ENCODE measurements at places on chromosomes 12 and 14.

DNA sequence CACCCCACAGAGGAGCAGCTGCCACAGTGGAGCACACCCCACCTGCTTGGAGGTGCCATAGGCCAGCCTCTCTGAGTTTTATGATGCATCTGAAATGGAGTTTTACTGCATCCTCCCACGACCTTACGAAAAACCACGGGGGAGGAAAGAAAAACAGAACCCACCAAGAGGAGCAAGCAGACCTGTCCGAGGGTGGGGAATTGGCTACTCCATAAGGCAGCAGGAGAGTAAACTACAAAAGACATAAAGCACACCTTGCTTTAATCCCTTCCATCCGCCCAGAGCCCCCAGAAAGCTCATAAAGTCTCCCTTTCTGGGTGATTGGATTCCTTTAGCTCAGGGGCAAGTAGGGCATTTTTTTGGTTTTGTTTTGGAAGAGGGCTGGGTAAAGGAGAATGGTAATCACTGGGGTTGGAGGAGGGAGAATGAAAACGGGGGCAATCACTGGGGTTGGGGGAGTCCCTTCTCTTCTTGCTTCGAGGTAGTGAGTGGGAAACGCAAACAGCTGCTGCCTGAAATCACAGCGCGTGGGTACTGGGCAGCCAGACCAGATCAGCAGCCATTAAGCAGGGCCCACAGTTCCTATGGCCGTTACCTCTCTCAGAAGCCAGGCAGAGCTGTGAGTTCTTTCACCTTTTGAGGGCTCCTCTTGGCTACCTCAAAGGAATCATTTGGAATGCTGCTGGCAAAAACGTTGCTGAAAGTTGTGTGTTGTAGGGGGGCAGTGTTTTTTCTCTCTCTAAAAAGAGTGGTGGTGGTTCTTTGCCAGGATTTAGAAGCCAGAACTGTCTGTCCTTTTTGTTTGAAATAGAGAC is 433.6 kb downstream of the ZFP36L1 start:
- no peak for DNase-seq

DNA sequence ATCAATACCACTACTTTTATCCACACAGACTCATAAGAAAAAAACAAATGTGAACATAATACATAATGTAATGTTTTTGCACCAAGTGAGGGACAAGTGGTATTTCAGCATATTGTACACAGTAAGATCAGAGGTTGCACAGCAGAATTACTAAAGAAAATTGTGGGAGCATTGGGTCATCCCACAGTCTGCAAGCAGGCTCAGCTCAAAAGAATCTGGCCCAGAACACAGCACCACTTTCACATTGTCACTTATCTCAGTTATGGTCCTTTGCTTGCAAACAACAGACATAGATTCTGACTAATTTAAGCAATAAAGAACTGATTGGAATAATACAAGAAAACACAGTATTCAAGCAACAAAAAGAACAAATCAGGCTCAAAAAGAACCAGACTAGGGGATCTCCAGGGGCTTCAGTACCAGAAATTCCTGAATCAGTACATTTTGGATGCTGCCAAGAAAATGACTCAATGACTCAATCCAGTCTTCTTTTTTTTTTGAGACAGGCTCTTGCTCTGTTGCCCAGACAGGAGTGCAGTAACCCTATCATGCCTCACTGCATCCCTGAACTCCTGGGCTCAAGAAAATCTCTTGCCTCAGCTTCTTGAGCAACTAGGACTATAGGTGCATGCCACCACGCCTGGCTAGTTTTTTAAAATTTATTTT is 42.9 kb upstream of the EEA1 start:
- DNase-seq, result no peak

DNA sequence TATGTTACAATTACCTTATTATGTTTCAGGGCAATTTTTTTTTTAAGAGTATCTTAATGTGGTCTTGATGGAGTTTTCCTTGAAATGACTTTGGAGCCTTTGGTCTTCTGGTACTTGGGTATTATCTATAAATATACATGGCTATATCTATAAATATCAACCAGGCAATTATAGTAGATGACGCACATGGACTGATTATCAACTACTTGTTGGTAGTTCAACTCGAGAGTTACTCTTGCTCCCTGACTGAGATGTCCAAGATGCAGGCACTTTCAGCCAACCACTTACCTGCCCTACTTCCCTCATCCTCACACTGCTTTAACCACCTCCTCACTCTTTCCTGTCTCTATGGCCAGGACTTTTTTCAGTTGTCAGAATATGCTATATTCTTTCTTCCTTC is 85.4 kb downstream of the NTN4 start:
- no peak for DNase-seq

- no peak for DNase-seq
Measured at GRCh38 chr12:51672334-51672733, 81.3 kb downstream of the SCN8A start.

DNA sequence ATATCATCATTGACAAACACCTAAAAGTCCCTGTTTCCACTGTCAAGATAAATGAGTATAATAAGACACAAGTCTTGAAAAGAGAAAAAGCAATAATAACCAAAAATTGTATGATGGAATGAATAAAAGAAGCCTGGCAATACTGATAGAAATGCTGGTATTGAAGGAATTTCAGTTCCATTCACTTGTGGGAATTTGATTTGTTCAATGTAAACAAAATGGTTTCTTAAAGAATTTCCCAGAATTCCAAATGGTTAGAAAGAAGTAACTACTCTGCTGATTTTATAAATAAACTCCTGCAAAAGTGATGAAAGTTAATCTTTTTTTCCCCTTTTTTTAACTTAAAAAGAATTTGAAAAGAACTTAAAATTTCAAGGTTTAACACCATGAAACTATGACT is 129.9 kb upstream of the PDZRN4 start:
- no peak for DNase-seq

GRCh38 chr12:3491938-3492792 is 1.2 kb downstream of the PRMT8 start:
- peak; percentile 14 for DNase-seq

DNA sequence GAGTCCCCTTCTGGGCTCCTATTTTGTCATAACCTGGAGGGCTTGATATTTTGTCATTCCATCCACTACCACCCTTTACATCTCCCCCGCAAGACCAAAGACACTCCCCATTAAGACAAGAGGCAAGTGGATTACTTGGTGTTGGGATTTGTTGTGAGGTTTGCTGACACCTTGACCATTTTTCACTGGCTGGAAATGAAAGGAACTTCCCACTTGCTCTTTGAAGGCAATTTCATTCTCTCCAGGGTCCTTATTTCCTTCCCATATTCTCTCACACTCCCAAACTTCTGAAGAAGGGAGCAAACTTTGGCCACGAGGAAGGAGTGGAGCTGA is 14.9 kb downstream of the AGAP2 start:
- no peak for DNase-seq

- DNase-seq, result no peak
Measured at GRCh38 chr12:20368651-20369304, 441 bp downstream of the PDE3A start.

DNA sequence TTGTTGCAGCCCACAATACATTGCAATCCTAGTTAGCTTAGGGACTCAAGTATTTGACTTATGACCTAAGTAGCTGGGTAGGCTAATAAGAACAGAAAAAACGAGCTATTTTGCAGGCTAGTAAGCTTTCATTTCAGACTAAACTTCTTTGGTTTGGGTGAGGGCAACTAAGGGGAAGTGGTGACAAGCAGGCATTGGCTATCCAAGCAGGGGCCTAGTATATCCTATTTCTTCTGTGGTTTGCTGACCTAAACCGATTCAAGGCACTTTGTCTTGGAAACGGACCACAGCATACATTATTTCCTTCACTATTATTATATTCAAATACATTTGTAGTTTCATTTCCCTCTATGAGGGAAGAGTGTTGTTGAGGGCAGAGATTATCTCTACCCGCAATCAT is 21.6 kb upstream of the SLC5A8 start:
- DNase-seq, result no peak

DNA sequence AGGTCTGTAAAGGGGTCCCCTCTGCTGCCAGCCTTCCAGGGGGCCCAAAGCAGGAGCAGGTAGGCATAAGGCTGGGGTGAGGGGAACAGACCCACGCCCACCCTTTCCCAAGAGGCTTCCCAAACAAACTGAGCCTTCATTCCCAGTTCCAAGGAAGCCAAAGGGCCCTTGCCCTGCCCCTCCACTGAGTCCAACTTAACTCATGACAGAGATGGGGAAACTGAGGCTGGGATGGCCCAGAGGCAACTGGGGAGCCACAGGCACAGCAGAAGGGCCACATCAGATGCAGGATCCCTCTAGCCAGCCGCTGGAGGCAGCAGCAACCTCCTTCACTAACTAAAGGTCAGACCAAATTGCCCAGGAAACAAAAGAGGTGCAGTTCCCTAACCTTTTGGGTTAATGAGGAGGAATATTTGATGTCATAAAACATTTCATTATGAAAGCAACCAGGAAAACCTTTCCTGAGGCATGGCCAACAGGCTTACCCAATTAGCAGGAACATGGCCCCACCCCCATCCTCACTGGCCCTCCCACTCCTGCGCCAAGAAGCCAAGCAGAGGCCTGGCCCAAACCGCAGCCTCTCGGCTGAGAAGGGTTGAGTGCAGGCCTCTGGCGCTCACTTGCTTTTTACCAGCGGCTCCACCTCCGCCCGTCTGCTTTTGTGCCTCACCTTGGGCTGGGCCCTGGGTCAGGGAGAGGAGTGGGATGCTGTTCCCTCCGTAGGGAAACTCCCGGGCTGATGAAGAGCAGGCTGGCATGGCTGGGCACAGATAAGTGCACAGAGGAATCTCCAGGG is 293.5 kb upstream of the RTL1 start:
- DNase-seq, result no peak

DNA sequence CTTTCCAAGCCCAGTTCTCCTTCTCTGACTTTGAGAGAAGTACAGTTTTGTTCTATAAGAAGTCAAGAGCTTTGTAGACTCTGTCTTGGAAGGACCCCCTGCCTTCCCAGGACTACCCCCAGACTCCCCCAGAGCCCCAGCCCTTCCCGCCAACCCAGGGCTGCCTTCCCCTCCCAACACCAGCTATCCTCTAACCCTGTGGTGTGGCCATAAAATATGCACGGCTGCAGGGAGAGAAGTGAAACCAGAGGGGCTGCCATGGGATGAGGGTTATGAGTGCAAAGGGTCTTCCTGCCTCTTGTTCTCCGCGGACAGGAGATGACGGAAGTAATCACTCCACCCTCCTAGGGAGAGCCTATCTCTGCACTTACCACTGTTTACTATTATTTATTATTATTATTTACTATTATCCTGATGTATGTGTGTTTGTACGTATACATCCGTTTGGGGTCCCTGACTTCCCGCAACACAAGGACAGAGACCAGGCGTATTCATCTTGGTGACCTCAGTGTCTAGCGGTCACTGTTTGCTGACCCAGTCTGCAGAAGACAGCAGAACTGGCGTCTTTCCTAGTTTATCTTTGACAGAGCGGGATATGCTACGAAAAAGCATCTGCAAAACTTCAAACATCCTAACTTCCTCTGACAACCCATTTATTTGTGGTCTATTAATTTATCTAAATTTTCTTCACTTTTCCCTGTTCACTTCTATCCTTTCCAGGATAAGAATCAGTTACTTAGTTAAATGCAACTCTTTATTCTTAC is 3.5 kb upstream of the SCNN1A start:
- no peak for DNase-seq

- no peak for DNase-seq
Measured at GRCh38 chr14:44712024-44712815, 205.1 kb upstream of the FSCB start.

GRCh38 chr14:92590941-92591340 is 77.4 kb downstream of the RIN3 start:
- no peak for DNase-seq

DNA sequence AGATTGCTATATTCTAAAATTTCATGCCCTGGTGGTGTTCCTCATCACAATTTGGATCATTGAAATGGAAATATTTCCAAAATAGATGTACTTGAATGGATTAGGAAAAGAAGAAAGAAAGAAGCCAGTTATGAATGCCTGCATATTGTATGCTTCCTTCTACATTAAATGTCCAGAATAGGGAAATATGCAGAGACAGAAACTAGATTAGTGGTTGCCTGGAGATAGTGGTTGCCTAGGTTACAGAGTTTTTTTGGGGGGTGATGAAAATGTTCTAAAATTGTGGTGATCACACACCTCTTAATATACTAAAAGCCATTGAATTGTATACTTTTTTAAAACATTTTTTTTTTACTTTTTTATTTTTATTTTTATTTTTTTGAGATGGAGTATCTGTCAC is 18.0 kb downstream of the TUBA1A start:
- no peak for DNase-seq

DNA sequence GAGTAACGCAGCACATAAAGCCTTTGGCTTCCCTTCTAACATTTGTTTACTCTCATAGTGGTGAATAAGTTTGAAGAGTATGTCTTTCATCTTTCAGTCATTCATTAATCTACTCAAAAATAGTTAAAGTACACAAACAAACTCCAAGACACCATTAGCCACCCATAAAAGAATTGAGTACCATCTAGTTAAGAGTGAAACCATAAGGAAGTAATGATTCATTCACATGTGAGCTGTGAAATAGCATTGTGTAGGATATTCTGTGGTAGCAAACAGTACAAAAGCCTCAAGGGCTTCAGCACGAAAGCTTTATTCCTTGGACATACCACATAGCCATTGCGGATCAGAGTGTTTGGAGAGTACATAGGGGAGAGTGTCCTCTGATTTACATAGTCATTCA is 13.9 kb downstream of the SYT1 start:
- DNase-seq, result no peak

GRCh38 chr12:58592475-58593207 is 327.7 kb downstream of the LRIG3 start:
- no peak for DNase-seq

- no peak for DNase-seq
Measured at GRCh38 chr12:29270446-29270845, 110.5 kb downstream of the ERGIC2 start.

GRCh38 chr14:54975856-54976255 is 51.0 kb downstream of the WDHD1 start:
- DNase-seq, result no peak

GRCh38 chr14:36955376-36955775 is 217.0 kb downstream of the SLC25A21 start:
- no peak for DNase-seq

DNA sequence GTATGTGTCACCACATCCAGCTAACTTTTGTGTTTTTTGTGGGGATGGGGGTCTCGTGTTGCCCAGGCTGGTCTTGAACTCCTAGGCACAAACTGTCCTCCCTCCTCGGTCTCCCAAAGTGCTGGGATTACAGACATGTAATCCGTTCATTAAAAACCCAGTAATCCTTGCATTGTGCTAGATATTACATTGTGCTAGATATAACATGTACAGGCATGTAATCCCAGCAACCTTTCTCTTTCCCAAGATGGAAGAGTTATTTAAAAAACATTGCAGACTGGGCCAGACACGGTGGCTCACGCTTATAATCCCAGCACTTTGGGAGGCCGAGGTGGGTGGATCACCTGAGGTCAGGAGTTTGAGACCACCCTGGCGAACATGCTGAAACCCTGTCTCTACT is 19.7 kb downstream of the ELK3 start:
- no peak for DNase-seq

DNA sequence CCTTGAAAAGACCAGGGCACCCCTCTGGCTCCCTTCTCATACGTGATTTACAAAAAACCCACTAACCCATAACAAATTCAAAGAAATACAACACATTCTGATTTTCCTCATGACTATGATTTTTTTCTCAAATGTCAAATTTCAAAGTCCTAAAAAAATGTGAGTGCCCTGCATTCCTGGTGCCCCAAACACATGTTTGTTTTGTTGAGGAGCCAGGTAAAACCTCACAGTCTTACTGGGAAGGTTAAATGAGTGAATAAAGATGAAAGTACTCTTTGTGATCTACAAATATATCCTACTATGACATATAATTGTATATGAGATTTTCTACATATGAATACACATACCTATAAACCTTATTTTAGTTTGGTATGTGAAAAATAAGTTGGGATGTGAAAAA is 30.7 kb downstream of the TPH2 start:
- no peak for DNase-seq

GRCh38 chr12:60602601-60603000 is 1006.8 kb downstream of the SLC16A7 start:
- no peak for DNase-seq
